ENCODE measurements at places on chromosomes 16 and 17.

GRCh38 chr16:14502256-14502875, 127.7 kb downstream of the PARN start:
- no peak overlapping the region for H3K4me3 ChIP-seq
- no peak overlapping the region for H3K27ac ChIP-seq
- H3K4me1 ChIP-seq, result peaks cover 3% of the 10 kb centered on the region
- H3K36me3 ChIP-seq, result no peaks in the 10 kb centered on the region

- peaks cover 12% of the 10 kb centered on the region for H3K36me3 ChIP-seq
- peak; percentile 67 for DNase-seq
- no peaks in the 10 kb centered on the region for H3K27me3 ChIP-seq
- H3K4me3 ChIP-seq, result no peak overlapping the region
- H3K4me1 ChIP-seq, result peaks cover 53% of the 10 kb centered on the region
These were observed 25.6 kb downstream of the ATP6V0A1 start for GRCh38 chr17:42484304-42484703.

- no peaks in the 10 kb centered on the region for H3K36me3 ChIP-seq
- H3K4me1 ChIP-seq, result no peaks in the 10 kb centered on the region
- no peak overlapping the region for H3K4me3 ChIP-seq
These were observed 73.5 kb downstream of the CYLD start for GRCh38 chr16:50815382-50815781.

DNA sequence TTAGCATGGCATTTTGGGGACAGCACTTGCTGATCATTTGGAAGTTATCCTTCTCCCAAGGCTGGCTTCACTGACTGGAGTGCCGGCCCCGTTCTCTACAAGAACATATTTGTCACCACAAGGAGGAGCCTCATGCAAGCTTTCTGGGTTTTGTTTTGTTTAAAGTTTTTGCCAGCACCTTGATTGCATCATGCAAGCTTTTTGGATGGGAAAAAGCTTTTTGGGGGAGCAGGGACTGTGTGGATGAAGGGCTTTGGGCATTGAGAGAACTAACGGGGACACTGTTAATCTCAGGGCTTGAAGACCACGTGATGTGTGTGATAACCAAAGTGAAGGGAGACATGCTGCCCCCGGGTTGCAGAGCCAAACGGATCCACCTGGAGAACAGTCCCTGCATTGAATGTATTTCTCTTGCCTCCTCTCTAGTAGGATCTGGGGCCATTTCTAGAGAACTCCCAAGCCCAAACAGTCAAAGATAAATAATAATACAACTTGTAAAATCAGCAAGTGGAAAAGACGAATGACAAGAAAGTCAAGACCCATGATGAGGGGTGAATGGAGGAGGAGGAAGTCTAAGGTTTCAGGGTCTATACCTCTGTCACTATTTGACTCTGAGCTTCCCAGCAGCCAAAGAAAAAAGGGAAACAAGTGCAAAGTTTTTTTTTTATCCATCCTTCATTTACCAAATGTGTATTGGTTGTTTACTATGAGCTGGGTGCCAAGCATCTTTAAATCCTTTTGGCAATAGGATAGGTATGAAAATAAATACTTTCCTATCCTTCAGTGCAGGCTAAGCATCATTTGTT, 17.2 kb downstream of the TMEM114 start:
- H3K27me3 ChIP-seq, result peaks cover 2% of the 10 kb centered on the region
- DNase-seq, result no peak
- H3K4me3 ChIP-seq, result no peak overlapping the region
- H3K36me3 ChIP-seq, result no peaks in the 10 kb centered on the region

GRCh38 chr16:12628536-12628935, 175.2 kb downstream of the CPPED1 start:
- no peaks in the 10 kb centered on the region for H3K27me3 ChIP-seq
- H3K4me3 ChIP-seq, result no peak overlapping the region
- no peak for DNase-seq
- no peaks in the 10 kb centered on the region for H3K4me1 ChIP-seq
